Umbilical cord (tissue), 2 donors: ENCODE measurements at places on chromosomes 4 and X.

DNA sequence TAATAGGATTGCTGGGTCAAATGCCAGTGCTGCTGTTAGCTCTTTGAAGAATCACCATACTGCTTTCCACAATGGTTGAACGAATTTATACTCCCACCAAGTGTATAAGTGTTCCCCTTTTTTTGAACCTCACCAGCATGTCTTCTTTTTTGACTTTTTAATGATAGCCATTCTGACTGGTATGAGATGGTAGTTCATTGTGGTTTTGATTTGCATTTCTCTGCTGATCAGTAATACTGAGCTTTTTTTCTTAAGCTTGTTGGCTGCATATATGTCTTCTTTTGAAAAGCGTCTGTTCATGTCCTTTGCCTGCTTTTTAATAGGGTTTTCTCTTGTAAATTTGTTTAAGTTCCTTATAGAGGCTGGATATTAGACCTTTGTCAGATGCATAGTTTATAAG lies 14.8 kb downstream of the USP38 start:
- no peak for DNase-seq

DNA sequence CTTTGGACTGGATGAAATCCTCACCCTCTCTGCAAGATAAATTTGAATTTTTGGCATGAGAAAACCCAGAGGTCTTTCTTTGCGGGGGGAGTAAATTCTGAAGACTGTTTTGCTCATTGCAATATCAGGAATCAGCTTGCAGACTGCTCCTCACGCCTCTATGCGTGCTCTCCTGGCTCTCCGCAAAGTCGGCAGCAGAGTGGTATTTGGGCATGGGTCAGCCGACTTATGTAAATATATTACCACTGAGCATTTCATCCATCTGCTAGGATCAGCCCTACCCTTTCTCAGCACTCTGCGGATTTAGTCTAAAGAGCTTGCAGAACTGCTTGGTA lies 288.0 kb downstream of the ASMT start:
- peak; percentile 58 for DNase-seq

DNA sequence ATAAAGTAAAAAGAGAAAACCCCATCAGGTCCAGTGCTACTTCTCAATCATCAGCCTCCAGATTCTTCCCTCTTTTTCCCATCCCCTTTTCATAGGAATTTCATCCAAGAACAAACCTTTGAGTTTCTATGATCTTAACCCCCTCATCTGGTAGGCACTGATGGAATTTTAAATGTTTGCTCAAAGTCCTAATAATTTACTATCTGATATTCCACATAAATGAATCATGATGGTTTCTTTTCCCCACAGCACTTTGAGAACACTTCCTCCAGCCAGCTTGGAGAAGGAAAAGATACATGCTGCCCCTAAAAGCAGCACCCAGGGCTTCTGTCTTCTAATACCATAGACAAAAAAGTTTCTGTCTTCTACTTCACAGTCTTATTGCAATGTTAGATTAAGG lies 19.4 kb upstream of the KLHL8 start:
- DNase-seq: no peak

DNA sequence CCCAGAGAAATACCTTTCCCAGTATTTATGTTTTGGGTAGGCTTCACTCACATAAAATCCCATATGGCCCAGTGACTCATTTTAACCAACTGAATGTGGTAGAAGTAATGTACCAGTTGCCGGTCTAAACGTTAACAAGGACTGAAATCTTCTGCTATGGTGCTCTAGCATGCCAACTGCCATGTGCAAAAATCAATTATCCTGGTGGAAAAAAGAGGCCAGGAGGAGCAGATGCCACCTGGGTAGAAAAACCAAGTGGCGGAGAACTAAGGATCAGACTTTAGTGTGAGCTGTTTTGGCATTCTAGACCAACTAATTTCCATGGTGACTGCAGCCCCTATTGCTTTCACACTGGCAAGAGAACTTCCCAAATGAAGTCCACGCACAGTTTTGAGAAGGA lies 1660.7 kb upstream of the ADGRL3 start:
- no peak for DNase-seq

DNA sequence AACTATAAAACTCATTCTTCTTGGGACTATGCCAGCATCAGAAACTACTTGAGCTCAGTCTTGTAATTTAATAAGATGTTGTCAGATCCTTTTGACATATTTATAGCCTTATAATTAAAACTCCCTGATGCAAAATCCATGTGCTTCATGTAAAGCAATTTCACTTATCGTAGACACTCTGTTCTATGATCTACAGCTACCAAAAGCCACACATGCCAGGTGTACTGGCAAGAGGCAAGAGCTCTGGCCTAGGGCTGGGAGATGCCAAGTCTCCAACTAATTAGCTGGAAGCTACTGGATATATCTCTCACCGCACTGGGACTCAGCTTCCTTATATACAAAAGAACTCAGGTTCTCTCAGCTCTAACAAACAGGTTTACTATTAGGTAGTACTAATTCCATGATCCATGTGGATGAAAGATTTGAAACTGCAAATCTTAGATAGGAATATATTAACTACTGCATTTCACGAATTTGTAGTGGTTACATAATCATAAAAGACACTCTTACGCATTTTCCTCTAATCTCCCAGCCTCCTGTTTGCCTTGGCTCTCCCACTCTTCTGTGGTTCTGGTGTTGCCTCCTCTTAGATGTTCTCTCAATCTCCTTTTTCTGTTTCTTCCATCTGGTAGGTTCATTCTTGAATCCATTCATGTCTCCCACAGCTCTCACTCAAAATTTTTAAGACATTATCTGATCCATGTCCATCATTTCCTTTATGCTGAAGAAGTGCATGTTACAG lies 103.0 kb downstream of the HHIP start:
- no peak for DNase-seq

DNA sequence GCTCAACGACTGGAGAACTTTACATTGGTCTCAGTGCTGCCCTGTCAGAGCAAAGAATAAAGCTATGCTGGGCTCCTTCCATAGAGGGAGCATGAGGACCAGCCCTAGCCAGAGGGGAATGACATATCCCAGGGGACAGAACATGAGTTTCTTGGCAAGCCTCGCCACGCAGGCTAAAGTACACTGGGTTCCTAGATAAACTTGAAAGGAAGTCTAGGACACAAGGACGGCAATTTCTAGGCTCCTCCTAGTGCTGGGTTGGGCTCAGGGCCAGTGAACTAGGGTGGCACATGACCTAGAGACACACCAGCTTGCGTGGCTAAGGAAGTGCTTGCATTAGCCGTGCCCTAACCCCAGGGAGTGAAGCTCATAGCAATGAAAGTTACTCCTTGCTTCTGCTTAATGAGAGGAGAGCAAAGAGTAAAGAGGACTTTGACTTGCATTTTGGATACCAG lies 141.0 kb downstream of the MAB21L2 start:
- peak; percentile 29 for DNase-seq

GRCh38 chr4:140870427-140870826 lies 114.2 kb upstream of the TBC1D9 start:
- no peak for DNase-seq

GRCh38 chrX:124023838-124024238 lies 62.3 kb downstream of the STAG2 start:
- DNase-seq: no peak

DNA sequence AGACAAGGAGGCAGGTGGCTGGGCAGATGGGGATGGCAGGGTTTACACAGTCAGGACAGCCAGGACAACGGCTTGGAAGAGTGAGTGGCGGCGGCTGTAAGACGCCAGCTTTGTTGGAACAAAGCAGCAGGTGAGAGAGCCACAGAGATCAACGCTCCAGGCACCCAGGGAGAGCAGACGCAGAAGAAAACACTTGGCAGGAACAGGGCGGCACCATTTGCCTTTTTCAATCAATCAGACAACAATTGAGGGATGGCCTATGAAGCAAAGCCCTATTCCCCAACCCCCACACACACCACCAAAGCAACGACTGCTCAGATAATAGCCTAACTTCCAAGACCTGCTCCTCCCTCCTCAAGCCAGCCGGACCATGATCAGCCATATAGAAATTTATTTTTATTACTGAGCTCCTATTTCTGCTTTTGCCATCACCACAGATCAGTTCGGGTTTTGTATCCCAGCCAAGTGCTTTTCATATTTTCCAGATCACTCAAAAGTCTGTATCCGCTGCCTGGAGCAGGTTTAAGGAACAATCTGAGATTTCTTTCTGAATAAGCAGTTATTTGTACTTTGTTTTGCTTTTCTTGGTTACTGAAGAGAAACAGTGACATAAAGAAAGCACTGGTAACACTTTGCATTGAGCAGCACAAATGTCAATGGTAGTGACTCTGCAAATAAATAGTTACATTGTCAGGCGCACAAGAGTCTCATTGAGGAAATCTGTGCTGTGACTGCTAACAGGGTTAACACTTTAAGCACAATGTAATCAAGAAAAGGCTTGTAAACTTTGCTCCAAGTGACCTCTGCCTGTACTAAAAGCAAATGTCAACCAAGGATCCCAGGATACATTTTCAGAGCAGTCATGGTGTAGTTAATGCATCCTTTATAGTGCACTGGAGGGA lies 81.8 kb upstream of the RBPJ start:
- peak; percentile 85 for DNase-seq

DNA sequence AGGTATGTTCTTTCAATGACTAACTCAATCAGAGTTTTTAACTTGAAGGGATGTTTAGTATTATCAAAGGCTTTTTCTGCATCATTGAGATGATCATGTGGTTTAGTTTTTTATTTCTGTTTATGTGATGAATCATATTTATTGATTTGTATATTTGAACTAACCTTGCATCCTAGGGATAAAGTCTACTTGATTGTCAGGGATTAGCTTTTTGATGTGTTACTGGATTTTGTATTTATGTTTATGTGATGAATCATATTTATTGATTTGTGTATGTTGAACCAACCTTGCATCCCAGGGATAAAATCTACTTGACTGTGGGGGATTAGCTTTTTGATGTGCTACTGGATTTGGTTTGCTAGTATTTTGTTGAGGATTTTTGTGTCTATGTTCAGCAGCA lies 615.4 kb upstream of the GRID2 start:
- no peak for DNase-seq

DNA sequence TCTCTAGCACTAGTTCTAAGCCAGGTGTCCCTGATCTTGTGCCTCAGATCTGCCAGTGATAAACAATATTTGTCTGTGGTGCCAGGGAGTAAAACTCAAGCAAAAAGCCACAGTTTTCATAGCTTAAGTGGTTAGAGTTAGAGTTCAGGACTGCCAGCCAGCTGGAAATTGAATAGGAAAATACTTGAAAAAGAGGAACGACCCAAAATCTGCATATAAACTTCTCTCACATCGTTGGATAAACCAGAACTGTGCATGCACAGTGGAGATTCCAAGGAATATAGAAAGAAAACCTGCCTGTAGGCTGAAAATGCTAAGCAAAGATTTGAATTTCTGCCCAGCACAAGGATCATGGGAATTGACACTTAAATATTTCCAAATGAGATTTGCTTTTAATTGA lies 35.0 kb upstream of the GNPDA2 start:
- DNase-seq: no peak

- peak; percentile 28 for DNase-seq
Measured at GRCh38 chr4:113555868-113556267, 205.7 kb downstream of the CAMK2D start.

DNA sequence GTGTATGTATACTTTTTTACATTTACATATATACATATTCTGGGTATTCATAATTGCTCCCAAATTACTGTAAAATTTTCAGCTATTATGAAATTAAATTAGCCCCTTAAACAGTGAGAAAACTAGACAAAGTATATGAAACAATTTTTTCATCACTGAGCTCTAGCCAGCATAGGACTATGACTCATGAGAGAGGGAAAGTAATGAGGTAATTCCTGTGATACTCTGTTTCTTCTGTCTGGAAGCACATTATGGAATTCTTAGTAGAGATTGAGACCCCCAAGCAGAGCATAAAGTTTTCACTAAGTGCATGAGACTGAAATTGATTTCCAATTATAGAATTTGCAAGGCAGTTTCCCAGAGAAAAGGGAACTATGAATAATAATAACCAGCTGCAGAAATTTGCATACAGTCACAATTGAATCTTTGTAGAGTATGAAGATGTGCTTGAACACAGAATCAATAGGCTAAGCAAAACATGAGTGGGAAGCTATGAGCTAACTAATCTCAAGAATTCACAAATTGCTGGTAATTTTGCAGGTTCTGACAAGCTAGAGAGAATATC lies 779.3 kb downstream of the ARAP2 start:
- DNase-seq: peak; percentile 20

- peak; percentile 57 for DNase-seq
Measured at GRCh38 chrX:12946838-12947544, 27.9 kb upstream of the TMSB4X start.

GRCh38 chr4:185640811-185641675 lies 105.7 kb upstream of the PDLIM3 start:
- DNase-seq: peak; percentile 83

DNA sequence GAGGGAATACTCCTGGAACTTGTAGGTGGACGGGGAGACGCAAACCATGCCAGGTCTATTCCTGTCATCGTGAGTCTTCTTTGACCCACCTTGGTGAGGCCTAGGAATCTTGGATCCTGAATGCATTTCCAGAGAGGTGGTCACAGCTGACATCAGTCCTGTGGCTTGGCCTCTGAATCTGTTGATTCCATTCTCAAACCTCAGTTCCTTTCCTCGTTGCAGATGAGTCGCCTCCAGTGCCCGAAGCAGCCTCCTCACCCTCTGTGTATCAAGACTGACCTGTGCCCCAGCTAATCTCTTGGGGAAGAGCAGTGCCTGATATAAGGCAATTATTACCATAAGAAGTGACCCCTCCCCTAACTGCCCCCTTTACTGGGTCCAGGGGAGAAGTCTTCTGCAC lies 118.1 kb downstream of the SMIM20 start:
- DNase-seq: no peak

GRCh38 chrX:9240956-9241355 lies 207.0 kb upstream of the FAM9B start:
- no peak for DNase-seq

GRCh38 chrX:129534816-129535578 lies 5.1 kb upstream of the OCRL start:
- DNase-seq: no peak

DNA sequence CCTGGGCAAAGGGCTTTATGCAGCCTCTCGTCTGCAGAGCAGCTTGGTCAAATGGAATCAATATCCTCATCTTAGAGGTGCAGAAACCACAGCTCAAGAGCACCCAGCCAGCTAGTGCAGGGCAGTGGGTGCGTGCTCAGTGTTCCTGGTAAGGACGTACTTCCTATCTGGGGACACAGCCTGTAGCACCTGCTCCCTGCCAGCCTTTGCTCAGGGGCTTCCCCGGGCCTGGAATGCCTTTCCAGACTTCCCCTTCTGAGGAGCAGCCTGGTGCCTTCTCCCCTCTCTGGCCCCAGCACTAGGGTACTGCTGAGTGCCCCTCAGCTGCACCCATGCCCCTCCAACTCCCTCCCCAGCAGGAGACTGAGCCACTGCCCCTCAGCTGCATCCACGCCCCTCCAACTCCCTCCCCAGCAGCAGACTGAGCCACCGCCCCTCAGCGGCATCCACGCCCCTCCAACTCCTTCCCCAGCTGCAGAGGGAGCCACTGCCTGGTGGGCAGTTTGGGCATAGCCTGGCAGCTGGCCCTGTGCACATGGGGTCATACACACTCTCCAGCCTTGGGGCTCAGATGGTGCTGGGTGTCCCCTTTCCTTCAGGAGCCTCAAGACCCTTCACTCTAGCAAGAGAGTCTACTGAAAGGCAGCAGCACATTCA lies 42.2 kb upstream of the AFAP1 start:
- DNase-seq: no peak

GRCh38 chr4:155615081-155615887 lies 51.4 kb upstream of the GUCY1A1 start:
- DNase-seq: no peak
